ENCODE measurements at places on chromosomes 12 and 14. TPM values are rescaled to one million over a fixed set of nuclear protein-coding genes. Genes with fewer than 3 reads are reported as not detected.

Gene C12orf43
- total RNA-seq, result 15.8 TPM

Gene BHLHE41
- total RNA-seq, result not detected

Gene KCNMB4
- 0.53 TPM for total RNA-seq

Gene KLRD1
- total RNA-seq, result 0.87 TPM

Gene CCDC59
- 186 TPM for total RNA-seq

Gene PFDN5
- 757 TPM for total RNA-seq

Gene CFAP251
- total RNA-seq, result 0.33 TPM

Data from CD4-positive, alpha-beta T cell (primary cell).